ENCODE measurements at places on chromosomes 5 and 9.

GRCh38 chr5:32504989-32505596 lies 60.6 kb upstream of the ZFR start:
- DNase-seq: peak; percentile 95

DNA sequence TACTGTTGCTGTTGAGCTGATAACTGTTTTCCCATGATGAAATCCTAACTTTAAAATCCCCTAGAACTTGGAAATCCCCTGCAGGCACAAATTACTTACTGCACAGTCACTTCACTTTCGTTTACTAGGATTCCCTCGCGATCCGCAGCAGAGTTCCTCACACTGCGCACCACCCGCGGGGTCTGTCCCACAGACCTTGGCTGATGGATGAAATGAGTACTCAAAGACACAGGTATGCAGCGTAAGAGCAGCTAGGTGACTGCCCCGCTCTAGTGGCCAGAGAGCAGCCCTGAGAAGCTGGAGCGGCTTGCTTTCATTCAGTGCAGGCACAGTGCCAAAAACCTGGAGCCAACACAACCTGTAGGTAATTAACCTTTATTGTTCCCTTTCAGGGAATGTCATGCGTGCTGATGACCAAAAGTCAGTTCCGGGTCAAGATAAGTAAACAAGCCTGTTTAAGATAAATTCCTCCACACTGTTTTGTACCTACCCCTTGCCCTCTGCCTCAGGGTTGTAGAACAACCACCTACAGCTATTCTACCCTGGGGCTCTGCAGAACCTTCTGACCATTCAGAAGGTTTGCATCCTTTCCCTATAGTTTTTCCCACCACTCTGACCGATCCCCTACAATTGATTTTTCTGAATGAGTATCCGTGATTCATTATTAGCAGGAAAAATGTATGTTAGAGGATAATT lies 191.2 kb downstream of the CDH9 start:
- no peak for DNase-seq

GRCh38 chr5:67405101-67405364 lies 208.4 kb upstream of the CD180 start:
- no peak for DNase-seq

GRCh38 chr5:171639966-171640365 lies 145.7 kb upstream of the SMIM23 start:
- DNase-seq: peak; percentile 26

DNA sequence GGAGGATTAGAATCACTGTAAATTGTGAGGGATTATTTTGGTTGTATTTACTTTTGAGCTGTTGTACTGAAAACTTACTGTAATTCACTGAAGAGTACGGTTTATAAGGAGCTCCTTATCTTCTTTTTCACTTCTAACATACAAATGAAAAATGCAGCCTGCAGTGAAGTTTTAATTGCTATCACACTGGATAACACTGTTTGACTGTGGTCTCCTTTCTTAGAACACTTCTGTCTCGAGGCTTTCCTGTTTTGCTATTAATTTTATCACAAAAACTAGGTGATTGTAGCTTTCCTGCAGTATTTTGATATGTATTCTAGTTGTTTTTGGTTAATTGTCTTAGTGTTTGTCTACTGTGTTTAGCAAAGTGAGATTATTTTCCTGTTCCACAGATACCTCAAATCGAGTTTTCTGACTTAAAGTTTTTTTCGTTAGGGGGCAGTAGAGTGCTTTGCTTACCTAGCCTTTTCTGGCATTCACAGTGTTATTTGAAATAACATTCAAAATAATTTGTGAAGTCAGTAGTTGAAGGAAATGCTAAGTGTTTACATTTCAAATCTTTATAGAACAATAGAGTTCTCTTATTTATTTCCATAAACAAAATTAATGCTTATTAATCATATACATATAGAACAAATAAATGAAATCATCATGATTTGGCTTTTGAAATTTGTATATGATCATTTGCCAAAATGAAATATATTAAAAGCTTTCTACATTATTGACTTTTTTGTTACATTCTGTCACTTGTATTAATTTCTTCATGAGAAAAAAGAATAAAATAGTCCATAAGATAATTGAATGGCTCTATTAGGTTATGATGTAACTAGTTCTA lies 52.9 kb downstream of the COMMD10 start:
- DNase-seq: peak; percentile 18
